Stimulated activated CD4-positive, alpha-beta T cell treated with anti-CD3 and anti-CD28 coated beads, Interleukin-4, amount 100 ng/mL, for 24 hours (primary cell): ENCODE measurements at places on chromosomes 7 and 10.

- DNase-seq, result no peak
Observed at GRCh38 chr7:27185013-27185853, at the start of gene HOXA11. TSS of gene HOXA11 (minus strand) at chr7:27185232. CDS start at chr7:27185144, 88 bp downstream.

DNA sequence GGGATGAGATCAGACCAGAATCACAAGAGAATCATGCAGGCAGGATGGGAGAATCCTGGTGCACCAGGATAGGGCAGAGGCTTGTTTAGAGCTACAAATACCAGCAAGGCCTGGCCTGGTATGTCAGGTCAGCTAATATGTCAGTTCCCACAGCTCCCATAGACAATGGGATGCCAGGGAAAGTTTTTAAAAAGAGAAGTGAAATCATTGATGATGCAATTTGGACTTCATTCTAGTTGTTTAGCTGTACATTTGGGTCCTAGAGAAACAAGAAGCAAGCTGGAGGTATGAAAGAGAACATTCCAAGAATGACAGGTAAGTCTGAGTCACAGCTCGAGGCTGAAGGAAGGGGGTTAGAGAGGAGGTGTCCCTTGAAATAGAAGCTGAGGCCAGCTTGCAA, 45.2 kb downstream of the GPR141 start:
- no peak for DNase-seq

GRCh38 chr7:93897680-93898079, 7.1 kb upstream of the TFPI2 start:
- no peak for DNase-seq

GRCh38 chr7:102279537-102280400, 6.9 kb upstream of the SH2B2 start:
- DNase-seq, result peak; percentile 63

DNA sequence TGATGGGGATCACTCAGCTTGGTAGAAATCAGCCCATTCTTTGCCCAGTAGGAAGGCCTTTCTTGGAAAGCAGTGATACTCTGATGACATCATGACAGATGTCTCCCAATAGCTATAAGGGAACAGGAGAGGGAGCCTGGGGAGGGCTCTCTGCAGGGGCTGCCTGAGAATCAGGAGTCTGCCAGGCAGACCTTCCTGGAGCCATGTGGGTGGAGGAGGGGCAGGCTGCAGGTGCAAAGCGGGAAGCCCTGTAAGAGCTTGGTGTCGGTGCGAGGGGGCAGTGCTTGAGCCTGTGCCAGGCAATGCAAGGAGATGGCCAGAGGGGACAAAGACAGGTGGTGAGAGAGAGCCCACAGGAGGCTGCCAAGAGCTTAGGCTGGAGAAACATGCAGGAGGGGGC, 5.0 kb upstream of the TNS3 start:
- DNase-seq, result no peak

DNA sequence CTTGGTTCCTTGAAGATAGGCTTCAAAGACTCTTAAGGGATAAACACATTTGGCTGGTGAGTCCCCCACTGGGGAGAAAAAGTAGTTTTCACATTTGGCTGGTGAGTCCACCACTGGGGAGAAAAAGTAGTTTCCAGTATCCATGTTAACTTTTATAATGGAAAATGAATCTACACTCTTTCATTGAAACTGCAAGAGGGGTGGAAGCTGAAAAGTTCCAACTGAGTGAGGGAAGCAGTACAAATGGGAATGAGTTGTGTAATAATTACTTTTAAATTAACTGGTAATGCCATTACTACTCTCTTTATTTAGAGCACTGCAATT, 153.9 kb downstream of the MLLT10 start:
- no peak for DNase-seq

DNA sequence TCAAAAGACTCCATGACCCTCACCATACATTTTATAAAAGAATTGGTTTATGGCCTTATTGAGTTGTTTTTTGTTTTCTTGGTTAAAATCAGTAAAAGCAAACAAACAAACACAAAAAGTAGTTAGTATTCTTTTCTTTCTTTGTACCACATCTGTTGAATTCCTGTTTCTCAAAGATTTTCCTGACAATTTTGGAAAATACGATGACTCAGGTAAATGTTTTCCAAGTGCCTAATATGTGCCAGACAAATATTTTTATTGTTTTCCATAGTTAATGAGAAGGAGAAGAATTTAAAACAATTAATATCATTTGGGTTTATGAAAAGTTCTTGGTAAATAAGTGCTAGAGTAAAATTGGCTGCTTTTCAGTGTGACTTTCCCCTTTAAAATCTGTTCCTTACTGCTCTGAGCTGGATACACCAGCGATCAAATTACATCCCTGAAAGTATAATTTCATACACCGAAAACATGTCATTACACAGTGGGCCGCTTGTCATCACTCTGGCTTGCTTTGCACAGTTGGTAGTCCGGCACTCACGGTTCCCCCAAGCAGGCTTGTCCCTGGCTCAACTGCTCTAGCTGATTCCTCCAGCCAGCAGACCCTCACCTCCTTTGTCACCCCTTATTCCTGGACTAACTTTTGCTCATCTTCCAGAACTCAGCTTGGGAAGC, 80.5 kb downstream of the TBXAS1 start:
- no peak for DNase-seq

GRCh38 chr7:74480861-74481417, 27.2 kb downstream of the GTF2IRD1 start:
- DNase-seq, result no peak

- no peak for DNase-seq
Observed at GRCh38 chr10:58885686-58886345, 290.6 kb upstream of the PHYHIPL start.

GRCh38 chr7:79298145-79298760, 155.2 kb downstream of the MAGI2 start:
- no peak for DNase-seq

- no peak for DNase-seq
Observed at GRCh38 chr10:88687853-88688467, 18.1 kb upstream of the LIPK start.

GRCh38 chr10:47061776-47062175, 150.5 kb downstream of the PTPN20 start:
- DNase-seq, result no peak

- no peak for DNase-seq
Observed at GRCh38 chr10:18144928-18145327, 4.7 kb downstream of the CACNB2 start.

DNA sequence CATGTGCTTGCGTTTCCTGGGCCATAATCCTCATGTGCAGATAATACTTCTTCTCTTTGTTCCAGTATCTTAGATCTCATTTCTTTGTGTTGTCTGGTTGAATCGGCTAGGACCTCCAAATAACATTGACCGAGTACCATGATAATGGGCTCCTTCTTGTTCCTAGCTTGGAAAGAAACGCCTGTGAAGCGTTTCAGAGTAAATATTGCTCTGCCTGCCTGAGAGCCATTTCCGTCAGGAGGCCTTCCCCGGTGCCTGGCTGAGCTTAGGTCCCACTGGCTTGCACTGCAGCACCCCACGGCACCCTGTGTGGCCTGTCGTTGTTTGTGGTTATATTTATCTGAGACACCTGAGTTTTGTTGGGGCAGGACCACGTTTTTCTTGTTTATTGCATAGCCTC, 17.7 kb downstream of the FOXK1 start:
- no peak for DNase-seq

GRCh38 chr10:128165536-128165935, 39.3 kb upstream of the MKI67 start:
- DNase-seq, result no peak

GRCh38 chr7:112058686-112059085, 147.5 kb downstream of the DOCK4 start:
- no peak for DNase-seq

DNA sequence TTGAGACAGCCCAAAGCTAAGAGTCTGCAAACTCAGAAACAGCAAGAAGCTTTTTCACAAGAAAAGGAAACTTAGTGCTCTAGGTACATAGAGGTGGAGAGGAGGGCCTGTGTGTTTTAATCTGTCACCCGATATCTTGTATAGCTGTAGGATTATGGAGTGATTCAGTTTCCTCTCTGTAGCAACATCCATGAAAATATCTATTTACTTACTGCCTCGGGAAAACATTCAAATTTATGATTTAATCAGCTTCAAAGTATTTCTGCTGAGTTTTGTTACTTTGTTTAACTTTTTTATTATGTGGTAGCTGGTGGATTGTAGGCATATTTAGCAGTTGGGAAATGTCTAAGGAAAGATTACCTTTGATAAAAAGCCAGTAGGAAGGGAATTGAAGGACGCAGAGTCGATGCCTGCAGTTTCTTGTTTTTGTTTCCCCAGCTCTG, 292.0 kb downstream of the CCDC3 start:
- no peak for DNase-seq

- no peak for DNase-seq
Observed at GRCh38 chr10:124292911-124293615, 125.7 kb downstream of the OAT start.

- DNase-seq, result no peak
Observed at GRCh38 chr7:38016567-38016966, 96.1 kb downstream of the EPDR1 start.

GRCh38 chr10:77415313-77415960, 222.2 kb downstream of the KCNMA1 start:
- no peak for DNase-seq

DNA sequence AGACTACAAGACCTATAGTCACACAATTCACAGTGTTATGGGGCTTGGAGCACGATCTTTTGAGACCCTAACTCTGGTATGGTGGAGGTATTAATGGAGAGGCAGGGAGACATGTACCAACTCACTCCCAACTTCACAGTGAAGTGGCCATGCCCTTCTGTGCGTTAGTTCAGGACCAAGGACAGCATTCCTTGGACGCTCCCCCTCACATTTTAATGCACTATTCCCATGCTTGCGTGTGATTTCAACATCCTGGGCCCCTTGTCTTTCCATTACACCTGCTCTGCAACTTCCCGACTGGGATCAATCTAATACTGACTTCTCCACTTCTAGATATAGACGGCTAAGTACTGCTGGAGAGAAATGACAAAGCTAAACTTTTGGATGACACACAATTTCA, 72.7 kb downstream of the PLCE1 start:
- no peak for DNase-seq

GRCh38 chr10:132362151-132362611, 30.2 kb downstream of the LRRC27 start:
- DNase-seq, result no peak

DNA sequence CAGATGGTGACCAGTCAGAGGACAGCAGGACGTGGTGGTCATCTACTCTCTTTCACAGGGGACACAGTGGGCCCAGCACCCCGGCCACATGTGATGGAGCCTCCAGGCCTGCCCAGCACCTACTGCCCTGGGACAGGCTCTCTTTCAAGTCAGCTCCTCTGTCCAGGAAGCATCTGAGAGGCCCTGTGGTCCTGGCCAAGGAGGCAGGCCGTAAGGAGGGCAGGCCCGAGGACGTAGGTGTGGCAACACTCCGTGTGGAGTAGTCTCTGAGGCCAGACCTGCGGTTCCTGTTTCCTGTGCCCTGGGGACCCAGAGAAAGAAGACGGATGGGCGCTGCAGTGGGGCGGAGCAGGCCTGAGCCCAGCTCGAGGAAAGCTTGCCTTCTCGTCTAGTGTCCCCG, 179.2 kb downstream of the EBF3 start:
- DNase-seq, result no peak

GRCh38 chr7:50306494-50307367, 2.2 kb downstream of the IKZF1 start:
- no peak for DNase-seq

DNA sequence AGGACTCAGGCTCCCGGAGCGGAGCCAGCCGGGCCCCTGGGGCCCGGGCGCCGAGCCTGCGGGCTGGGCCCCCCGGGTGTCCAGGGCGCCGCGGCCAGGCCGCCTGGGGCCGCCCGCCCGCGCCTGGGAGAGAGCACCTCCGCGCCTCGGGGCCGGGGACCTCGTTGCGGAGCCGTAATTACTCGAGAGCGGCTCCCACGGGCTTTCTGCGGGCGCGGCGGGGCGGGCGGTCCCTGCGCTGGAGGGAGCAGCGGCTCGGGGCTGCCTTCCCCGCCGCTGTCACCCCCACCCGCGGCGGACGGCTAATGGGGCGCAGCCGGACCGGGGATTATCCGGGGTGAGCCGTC, 1.5 kb downstream of the GNB2 start:
- peak; percentile 32 for DNase-seq

DNA sequence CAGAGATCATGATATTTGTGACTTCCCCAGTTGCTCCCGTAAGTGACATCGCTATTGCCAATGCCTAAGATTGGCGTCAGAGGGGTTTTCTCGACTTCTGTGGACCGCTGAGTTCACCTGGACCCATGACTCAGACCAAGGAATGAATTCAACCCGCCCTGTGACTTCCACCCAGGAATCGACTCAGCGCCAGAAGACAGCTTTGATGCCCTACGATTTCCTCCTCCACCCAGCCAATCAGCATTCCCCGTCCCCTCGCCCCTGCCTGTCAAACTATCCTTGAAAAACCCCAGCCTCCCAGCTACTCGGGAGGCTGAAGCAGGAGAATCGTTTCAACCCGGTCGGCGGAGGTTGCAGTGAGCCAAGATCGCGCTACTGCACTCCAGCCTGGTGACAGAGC, 58.3 kb downstream of the MICALL2 start:
- DNase-seq, result no peak

DNA sequence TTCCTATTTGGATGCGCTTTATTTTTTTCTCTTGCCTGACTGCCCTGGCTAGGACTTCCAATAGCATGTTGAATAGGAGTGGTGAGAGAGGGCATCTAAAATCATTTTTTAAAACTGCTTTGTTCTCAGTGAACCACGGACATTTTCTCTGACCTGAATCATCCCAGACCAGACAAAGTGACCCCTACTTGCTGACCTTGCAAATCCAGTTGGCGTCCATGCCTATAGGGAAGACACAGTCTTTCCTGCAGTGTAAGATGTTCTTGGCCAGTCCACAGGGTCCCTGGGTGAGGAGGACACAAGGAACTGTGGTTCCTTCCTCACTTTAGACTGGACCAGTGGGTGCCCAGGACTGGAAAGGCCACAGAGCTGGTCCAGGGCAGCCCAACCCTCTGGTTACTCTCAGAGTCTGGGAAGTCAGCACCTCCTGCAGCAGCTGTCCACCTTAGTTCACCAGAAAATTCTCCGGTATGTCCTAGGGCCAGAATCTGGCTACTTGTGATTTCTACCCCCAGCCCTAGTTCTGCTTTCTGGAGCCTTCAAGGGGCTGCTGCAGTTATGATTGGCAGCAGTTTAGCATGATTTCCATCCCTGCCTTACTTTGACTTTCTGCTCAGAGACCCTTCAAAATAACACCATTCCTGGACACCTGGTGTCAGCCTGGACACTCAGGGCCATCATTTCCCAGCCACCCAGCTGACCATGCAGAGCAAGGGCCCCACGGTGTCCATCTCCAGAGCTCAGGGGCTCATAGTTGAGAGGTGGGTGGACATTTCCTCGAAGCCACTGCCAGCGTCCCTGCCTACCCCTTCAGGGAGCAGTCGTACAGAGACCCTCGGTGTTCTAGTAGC, 19.3 kb downstream of the VIPR2 start:
- no peak for DNase-seq

DNA sequence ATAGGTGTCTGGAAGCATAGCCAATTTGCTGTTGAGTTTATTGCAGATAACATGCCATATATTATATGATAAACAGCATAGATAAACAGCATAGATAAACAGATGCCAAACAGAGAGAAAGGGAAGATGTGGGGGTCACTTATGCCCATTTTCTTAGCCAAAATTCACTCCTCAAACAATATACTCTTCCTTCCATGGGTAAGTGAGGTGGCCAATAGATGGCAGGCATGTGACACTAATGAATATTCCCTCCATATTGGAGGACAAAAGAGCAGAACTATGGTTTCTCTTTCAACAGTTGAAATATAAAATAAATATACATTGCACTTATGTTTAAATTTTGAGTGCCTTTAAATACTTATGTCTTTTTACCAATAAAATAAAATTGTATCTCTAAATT, 1212.8 kb downstream of the REEP3 start:
- no peak for DNase-seq
